ENCODE measurements at places on chromosomes 5 and 9.
A peak's percentile ranks its signal among the peaks of the same experiment; 100 is the strongest.

- no peak for DNase-seq
These were observed 5.4 kb downstream of the SPINK4 start for GRCh38 chr9:33245341-33245740.

DNA sequence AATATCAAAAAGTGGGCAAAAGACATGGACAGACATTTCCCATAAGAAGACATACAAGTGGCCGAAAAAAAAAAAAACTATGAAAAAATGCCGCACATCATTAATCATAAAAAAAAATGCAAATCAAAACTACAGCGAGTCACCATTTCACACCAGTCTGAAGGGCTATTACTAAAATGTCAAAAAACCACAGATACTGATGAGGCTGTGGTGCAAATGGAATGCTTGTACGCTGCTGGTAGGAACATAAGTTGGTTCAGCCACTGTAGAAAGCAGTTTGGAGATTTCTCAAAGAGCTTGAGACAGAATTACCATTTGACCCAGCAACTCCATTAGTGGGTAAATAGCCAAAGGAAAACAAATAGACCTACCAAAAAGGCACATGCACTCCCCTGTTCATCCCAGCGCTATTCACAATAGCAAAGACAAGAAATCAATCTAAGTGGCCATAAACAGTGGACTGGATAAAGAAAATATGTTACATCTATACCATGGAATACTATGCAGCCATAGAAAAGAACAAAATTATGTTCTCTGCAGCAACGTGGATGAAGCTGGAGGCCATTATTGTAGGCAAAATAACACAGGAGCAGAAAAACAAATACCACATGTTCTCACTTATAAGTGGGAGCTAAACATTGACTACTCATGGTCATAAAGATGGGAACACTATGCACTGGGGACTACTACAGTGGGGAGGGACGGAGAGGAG lies 110.6 kb upstream of the BOD1 start:
- no peak for DNase-seq

- peak; percentile 8 for DNase-seq
These were observed 48.9 kb upstream of the CHD1 start for GRCh38 chr5:98977723-98978122.

- no peak for DNase-seq
These were observed 153.0 kb upstream of the TUT7 start for GRCh38 chr9:86507212-86507630.

- no peak for DNase-seq
These were observed 236.6 kb downstream of the NR3C1 start for GRCh38 chr5:143166661-143167420.

DNA sequence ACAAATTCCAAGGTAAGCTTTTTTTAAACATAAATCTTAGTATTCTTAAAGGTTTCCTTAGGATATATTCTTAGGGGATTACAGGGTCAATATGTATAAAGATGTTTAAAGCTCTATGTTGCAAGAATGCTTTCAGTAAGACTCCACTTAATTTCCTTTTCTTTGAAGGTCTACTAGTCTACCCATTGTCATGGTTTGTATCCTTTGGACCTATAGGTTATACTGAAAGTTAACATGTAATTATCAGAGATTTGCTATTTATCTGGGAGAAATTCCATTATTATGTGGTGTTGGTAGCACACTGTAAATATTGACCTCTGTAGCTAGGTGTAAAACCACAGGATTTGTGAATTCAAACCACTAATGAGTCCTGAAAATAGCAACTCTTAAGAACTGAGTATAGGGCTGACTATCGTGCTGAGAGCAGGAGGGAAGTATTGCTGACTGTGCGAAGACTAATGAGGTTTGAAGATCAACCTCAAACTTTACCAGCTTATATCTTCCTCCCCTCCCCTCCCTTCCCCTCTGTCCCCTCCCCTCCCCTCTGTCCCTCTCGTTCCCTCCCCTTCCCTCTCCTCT lies 85.6 kb downstream of the GADD45G start:
- peak; percentile 70 for DNase-seq

- peak; percentile 79 for DNase-seq
These were observed 188.9 kb downstream of the SPOCK1 start for GRCh38 chr5:137310051-137310730.

GRCh38 chr5:1052641-1053390 lies 44.2 kb downstream of the NKD2 start:
- no peak for DNase-seq

- DNase-seq = no peak
These were observed 132.3 kb downstream of the ADAMTSL1 start for GRCh38 chr9:18606281-18606680.

GRCh38 chr5:16759147-16759773 lies 142.5 kb upstream of the RETREG1 start:
- no peak for DNase-seq
